ENCODE measurements at places on chromosomes 13 and 19.

DNA sequence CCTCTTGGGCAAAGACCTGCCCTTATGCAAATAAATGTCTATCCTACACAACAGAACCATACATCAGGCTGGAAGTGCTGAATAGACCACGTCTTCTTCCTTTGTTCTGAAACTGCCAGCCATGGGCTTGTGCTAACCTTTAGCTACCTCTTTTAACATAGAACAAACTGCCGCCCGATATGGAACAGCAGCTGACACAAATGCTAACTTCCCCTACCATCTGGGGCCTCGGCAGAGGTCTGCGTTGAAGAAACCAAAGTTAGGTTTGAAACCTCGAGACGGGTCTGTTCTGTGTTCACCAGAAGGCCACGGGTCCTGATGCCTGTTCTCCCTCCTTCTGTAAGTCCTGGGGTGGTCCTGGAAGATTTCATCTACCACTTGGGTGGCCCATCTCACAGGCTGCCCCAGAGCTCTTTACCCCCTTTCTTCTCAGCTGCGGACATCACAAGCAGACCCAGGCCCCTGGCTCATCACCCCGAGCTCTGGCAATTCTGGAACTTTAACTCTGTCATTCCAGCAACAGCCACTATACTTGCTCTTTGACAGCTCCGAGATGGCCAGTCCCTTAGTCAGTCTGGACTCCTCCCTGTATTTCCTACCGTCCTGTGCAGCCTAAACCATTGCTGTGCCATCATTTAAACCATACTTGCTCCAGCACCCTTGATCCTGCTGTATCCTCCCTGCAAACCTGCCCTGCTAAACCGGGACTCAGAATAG is 146.7 kb downstream of the USP12 start:
- no peak for DNase-seq

- no peak for DNase-seq
Observed at GRCh38 chr13:41562083-41562482, 104.7 kb downstream of the RGCC start.

- no peak for DNase-seq
Observed at GRCh38 chr13:43133792-43134191, 110.4 kb downstream of the DNAJC15 start.

- DNase-seq, result peak; percentile 46
Observed at GRCh38 chr13:33723772-33724435, 94.0 kb upstream of the RFC3 start.

GRCh38 chr13:58955546-58956385 is 1208.0 kb downstream of the DIAPH3 start:
- DNase-seq, result no peak

GRCh38 chr13:35498231-35498630 is 21.7 kb upstream of the MAB21L1 start:
- no peak for DNase-seq

DNA sequence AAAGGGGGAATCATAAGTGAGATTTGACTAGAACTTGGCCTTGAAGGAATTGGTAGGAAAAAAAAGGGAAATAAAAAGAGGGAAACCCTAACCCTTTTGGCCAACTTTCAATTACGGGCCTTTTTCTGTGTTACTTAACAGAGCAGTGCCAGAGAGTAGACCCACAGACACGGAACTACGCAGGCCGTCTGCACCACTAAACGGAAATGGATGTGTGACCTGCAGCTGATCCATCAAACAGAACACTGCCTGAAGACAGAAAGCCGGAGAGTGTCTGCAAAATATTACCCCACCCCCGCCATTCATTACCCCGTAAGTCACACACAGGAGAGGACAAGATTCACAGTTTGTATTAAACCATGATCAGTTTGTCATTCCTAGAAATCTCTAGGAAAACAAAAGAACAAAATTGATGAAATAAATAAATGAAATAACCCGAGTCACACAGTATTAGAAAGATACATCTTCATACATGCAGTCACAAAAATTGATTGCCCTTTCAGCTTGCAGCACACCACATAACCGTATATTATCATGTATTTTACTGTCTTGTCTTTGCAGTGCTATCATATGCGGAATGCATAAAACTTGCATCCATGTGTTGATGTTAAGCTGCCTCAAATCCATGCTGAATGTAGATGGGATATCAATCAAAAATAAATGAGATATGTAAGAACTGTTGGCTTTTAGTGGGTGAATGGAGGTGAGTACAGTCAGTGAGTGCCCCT is 424.7 kb downstream of the IRS2 start:
- no peak for DNase-seq

DNA sequence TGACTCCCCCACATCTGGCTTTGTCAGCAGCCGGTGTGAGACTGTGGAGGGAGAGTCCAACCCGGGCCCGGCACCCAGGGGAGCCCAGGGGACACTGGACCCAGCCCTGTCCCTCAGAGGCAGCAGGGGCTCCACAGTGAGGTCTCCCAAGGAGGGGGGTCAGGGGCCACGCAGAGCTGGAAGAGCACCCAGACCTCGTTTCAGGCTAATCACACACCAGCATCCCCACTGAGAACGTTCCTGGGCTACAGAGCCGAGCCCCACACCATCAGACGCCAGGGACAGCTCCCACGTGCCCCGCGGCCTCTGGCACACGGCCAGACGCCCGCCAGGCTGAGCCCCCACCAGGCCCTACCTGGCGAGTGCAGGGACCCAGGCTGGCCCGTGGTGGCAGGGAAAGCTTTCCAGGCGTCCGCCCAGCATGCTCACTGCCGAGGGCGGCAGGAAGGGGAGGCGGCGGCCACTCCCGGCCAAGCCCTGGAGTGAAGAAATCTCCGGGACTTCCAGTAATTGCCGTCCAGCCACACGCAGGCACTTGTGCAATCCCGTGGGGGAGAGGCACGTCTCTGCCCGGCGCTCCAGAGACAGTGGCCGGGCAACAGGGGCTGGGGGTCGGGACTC is 19.2 kb downstream of the SBNO2 start:
- DNase-seq, result peak; percentile 39

GRCh38 chr13:38636761-38637160 is 50.1 kb upstream of the FREM2 start:
- DNase-seq, result no peak

- no peak for DNase-seq
Observed at GRCh38 chr13:62168891-62169290, 753.2 kb upstream of the PCDH20 start.

DNA sequence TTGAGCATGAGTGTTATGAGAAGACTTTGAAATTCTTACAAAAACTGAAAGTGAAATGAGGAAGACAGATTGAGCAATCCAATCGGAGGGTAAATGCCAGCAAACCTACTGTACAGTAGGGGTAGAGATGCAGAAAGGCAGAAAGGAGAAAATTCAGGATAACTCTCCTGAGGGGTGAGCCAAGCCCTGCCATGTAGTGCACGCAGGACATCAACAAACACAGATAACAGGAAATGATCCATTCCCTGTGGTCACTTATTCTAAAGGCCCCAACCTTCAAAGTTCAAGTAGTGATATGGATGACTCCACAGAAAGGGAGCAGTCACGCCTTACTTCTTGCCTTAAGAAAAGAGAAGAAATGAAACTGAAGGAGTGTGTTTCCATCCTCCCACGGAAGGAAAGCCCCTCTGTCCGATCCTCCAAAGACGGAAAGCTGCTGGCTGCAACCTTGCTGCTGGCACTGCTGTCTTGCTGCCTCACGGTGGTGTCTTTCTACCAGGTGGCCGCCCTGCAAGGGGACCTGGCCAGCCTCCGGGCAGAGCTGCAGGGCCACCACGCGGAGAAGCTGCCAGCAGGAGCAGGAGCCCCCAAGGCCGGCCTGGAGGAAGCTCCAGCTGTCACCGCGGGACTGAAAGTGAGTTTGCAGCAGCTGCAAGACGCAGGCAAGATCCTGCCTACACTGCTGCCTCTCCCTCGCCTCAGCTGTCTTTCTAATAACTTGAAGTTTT is at the start of gene TNFSF13B:
TNFSF13B (plus strand) TSS at position 118 of the 728 bp plus-strand sequence; CDS start at position 296, 178 bp downstream.
- peak; percentile 80 for DNase-seq

- no peak for DNase-seq
Observed at GRCh38 chr13:43229506-43229905, 206.1 kb downstream of the DNAJC15 start.

DNA sequence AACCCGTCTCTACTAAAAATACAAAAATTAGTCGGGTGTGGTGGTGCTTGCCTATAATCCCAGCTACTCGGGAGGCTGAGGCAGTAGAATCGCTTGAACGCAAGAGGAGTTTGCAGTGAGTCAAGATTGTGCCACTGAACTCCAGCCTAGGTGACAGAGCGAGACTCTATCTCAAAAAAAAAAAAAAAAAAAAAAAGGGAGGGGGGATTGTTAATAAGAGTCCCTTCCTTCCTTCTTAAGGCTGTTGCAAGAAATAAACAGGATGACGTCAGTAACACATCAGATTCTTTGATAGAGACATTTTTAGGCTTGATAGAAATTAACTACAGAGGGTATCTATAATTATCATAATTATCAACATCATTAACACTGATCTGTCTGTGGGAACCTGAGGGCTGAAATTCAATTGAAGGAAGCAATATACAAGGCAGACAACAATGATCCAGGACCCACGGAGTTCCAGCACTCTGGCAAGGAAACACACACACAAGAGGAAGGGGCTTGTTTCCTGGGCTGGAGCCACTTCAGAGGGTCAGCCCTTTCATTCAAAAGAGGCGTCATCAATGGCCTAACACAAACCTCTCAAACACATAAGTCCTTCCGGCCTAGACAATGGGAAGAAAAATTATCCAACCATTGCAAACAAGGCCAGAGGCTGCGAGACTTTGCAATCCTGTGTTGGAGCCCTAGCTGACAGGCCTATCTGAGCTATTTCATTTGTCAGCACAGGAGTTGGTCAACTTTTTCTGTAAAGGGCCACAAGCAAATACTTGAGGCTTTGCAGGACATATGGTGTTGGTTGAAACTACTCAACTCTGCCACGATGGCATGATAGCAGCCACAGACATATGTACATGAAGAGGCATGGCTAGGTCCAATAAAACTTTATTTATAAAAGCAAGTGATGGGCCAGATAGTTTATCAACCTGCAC is 105.2 kb downstream of the INSR start:
- DNase-seq, result peak; percentile 40

DNA sequence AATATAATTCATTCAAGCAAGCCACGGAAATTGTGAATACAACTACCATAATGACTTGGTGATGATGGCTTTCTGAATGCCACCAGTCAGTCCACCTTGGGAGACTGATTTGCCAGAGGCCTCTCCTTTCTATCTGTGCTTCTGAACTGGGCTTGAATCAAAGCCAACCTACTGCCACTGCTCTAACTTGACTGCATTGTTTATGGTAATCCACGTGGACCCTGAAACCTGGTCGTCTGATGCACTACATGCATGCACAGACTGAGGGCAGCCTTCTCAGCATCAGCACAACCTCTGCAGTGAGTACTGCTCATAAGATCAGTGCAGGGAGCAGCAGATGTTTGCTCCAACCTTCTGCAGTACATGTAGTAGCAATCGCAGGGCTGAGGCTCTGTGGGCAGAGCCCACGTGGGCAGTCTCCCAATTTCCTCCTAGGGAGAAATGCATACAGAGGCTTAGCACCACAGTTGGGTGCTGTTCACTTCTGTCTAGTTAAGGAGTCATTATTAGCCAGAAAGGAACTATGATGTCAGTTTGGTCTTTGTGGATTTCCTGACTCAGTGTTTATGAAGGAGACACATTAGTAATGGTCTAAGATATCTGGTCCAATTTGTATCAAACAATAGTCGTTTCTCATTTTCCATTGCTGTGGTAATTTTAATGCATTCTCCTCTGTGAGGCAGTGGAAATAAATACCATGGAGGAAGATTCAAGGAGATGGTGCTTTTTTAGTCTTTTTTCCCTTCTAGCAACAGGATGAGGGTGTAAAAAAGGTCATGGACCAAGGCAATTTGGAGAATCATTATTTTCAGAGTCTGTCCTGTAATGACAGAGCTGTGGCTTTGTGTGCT is 82.5 kb downstream of the AKAP11 start:
- no peak for DNase-seq

- DNase-seq, result no peak
Observed at GRCh38 chr13:33058776-33059327, 42.6 kb downstream of the KL start.

DNA sequence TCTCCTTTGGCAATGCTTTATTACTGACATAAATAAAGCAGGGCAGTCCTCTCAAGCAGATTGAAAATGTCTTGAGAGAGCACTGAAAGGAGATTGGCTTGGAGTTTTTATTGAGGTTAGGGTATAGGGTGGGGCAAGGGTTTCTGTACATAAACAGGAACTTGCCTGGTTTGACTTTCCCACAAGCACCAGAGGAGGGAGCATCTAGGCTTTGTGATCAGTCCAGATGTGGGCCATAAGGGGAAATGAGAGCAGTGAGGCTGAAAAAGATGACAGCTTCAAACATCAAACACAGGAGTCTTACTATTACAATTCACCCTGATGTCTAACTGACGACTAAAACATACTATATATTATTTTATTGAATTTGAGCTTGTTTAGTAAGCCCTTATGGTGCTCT is 260.9 kb downstream of the MTUS2 start:
- DNase-seq, result no peak

DNA sequence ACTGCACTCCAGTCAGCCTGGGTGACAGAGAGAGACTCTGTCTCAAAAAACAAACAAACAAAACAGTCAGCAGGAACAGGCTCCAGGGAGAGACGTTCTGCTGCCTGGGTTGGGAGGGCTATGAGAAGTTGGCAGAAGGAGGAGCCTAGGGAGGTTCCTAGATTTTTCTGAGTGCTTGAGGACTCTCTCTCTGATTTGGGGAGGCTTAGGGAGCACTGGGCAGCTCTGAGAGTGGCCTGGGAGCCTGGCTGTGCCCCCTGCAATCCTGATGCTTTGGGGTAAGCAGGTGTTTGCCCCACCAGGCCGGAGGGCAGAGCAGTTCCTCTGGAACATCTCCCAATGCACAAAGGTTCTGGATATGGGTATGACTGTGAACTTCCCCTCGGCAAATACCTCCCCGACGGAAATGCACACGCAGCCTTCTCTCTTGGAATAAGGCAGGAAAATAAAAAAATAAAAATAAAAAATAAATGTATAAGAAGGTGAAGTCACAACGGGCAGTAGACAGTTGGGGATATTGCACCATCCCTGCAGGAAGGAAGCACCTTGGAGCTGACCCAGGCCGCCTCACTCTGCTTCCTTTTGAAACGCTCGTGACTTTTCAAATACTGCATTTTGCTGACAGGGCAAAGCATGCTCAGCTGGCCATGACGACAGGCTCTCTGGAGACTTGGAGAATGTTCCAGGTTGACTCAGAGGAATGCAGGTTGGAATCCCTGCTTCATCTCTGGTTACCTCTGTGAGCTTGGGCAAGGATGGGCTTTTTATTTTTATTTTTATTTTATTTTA is 26.5 kb upstream of the HOMER3 start:
- peak; percentile 88 for DNase-seq

DNA sequence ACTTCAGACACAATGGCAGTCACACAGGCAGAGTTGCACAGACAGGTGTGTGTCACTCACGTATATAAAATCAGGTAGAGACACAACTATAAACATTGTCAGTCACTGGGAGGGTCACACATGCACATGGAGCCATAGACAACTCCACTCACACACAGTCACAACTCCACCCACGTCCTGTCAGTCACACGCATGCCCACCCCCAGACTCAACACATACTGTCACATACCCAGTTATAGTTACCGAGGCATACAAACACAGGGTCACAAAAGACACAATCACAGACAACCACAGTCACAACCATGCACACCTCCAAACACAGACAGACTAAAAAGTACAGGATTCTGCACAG is 1.5 kb downstream of the NUMBL start:
- no peak for DNase-seq

- DNase-seq, result no peak
Observed at GRCh38 chr13:95235199-95235756, 66.0 kb downstream of the ABCC4 start.

- DNase-seq, result peak; percentile 40
Observed at GRCh38 chr19:43809762-43810696, 7.8 kb upstream of the LYPD5 start.
